ENCODE measurements at places on chromosomes 7 and 10.

DNA sequence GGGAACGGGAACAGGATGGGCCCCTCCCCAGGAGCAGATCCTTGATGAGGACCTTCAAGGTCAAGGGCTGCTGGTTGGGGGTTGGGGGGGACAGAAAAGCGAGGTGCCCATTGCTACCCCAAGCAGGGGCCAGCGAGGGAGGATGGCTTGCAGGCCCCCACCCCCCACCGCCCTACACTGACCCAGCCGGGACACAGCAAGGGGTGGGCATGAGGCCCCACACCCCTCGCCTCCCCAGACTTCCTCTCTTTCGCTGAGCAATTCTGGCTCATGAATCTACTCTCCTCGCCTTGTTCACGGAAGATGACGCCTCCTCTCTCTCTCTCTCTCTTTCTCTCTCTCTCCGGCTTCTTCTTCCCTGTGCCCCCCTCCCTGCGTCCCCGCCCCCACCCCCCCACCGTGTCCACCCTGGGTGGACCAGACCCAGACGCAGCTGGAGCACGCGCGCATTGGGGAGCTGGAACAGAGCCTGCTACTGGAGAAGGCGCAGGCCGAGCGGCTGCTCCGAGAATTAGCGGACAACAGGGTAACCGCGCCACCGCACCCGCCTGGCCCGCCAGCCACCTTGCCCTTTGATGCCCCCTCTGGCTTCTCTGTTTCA lies 81.1 kb upstream of the GTF2IRD1 start:
- no peak for DNase-seq

DNA sequence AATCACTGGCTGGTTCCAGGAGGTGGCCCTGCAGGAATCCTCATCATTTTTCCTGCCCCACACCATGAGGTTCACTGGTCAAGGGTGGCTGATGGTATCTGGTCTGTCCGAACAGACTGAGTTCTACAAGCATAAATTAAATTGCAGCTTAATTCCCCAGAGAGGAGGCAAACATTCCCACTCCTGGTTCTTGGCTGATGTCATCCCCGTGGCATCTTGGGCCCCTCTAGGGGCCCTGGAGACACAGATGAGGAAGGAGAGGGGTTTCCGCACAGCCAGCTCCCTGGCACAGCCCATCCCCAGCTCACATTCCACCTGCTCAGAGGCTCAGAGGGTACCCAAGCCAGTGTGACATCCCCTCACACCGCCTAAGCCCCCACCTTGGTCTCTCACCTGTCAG lies 5.3 kb upstream of the KLRG2 start:
- no peak for DNase-seq

DNA sequence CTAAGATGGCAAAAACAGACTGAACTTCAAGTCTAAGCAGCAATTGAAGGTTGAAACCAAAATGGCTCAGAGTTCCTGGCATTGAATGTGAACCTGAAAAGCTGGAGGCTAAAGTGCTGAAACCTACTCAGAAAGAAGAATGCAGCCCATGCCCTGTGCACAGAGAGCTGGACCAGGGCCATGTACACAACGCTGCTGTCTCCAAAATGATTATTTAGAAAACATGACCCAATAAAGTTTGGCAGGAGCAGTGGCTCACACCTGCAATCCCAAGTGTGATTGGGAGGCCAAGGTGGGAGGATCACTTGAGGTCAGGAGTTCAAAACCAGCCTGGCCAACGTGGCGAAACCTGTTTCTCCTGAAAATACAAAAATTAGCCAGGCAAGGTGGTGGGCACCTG lies 158.9 kb downstream of the AKR1D1 start:
- no peak for DNase-seq

DNA sequence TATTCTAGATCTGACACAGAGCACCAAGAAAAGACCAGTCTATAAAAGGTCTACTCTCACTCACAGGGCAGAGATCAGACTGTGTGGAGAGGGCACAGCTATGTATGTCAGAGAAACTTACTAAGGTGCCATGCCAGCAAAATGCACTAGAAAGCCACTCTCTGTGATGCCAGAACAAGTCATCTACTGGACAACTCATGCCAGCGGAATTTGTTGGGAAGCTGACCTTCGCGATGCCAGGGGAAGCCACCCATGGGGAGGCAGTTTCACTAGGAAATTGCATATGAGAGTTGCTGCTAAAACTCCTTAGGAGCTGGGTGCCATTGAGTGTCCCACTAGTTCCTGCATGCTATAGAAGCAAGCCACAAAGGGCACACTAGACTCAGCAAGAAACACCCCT lies 58.5 kb downstream of the MICU1 start:
- DNase-seq = no peak

DNA sequence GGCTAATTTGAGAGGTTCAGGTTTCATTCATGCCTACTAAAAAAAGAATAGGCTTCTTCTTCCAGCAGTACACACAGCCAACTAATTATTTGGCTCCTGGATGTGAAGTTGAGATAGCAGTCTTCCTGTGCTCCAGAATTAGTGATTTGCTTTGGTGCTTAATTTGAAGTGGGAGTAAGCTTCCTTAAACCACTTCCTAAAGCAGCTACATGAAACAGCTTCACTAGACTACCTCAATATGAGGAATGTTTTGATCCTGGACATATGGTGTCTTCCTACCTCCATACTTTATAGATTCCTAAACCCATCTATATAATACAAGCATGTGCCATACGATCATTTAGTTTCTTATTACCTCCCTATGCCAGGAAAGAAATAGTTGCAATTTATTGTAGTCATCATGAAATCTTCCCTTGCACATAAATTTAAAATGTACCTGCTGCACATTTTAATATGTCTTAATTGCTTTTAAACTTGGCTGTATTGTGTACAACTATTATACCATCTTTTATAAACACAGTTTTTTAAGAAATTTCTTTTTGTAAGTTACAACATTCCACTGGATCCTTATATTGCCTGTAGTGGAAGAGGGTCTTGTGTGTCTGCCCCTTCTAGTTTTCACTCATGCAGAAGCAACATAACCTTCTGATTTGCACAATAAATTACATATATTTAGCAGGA lies 8.6 kb downstream of the VIM start:
- no peak for DNase-seq

DNA sequence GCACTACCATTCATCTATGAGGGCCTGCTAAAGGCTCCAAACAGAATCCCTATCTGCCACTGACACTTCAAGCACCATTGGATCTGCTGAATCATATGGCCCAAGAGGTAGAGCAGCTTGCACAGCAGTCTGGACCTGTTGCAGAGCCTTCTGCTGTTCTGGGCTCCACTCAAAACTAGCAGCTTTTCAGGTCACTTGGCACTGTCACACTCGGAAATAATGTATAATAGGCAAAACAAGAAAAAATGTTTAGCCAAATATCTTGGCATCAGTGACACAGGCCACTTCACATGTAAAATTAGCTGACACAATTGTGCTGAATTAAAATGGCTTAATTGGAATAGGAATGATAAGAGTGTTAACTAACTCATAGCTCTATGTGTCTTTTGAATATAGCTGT lies 1182.9 kb upstream of the LRRTM3 start:
- no peak for DNase-seq

DNA sequence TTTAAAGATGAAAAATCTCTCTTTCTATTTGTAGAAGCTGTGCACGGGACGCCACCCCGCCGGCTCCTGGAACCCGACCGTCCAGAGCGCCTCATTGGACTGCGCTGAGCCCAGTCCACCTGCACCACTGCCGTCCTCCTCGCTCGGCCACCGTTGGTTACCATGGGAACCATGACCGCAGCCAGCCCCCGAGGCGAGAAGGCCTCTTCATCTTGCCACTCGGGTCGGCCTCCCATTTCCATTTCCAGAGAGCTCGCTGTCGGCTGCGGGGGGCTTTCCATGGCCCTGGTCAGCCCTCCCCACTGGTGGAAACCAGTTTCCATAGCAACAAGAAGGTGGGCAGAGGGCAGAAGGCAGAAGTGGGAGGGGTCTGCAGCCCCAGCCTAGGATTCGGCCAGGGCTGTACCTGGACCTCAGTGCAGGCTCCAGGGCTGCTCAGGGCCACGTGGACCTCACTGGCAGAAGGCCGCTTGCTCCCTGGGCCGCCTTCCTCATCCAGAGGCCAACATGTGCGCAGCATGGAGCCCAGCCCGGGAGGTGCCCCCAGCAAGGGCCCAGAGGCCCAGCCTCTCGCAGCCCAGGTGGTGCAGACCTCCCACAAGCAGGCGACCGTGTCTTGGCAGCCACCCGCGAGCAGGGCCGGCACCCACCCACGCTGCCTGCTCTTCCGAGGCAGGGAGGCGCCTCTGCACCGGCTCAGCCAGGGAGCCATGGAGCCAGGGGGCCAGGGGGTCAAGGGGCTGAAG lies 283.5 kb upstream of the PPP2R2D start:
- DNase-seq = no peak

GRCh38 chr10:971613-972012 lies 16.6 kb upstream of the GTPBP4 start:
- DNase-seq = no peak

GRCh38 chr10:45593938-45594275 lies 78.7 kb downstream of the ZFAND4 start:
- DNase-seq = no peak

DNA sequence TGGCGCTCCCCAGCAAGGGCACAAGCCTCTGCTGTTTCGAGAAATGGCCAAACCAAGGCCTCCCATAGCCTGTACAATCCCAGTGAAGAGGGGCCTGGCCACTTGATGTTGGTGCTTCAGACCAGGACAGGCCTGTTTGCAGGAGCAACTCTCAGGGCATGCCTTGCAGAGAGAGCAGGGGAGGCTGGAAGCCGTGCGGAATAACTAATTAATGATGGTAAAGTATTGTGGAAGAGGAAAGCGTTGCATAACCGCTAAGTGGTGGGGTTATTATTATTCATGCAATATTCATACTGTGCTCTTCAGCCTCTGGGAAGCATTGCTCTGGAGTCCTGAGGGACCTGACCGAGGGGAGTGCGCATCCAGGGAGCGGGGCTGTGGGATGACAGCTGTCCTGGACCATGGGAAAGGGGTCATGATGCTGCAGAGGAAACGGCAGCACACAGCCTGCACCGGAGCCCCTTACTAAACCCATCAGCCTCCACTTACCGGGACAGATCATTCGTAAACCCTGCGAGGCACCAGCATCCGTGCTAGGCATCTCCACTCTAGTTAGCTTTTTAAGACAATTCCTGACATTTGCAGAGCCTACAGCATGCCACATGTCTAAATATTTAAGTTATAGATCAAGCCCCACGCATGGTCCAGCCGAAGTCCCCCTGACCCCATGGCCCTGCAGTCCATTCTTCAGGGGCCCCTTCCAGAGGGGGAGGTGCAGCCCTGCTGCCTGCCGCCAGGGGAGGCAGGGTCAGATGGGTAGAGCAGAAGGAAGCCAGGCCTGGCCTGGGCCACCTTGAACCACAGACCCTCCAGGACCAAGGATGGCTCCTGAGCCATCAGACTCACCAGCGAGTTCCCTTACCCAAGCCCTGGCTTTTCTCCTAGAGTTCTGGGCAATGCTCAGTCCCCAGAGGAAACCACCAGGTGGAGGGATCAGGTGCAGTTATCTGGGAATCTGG lies 11.6 kb downstream of the TMEM273 start:
- no peak for DNase-seq

GRCh38 chr10:8956400-8956799 lies 901.9 kb downstream of the GATA3 start:
- no peak for DNase-seq

- no peak for DNase-seq
Measured at GRCh38 chr7:140448781-140449480, 30.4 kb downstream of the MKRN1 start.

Measured in stimulated activated CD4-positive, alpha-beta T cell treated with anti-CD3 and anti-CD28 coated beads, Interleukin-1b, Interleukin-23, amount 100 ng/mL, for 1 hour (primary cell).